ENCODE measurements at places on chromosomes 11 and 22.

- no peak for DNase-seq
These were observed 971 bp downstream of the TUBGCP6 start for GRCh38 chr22:50243685-50244419.

- peak; percentile 55 for DNase-seq
These were observed 17.8 kb upstream of the RAPSN start for GRCh38 chr11:47466701-47467250.

- DNase-seq = no peak
These were observed 4.0 kb downstream of the MICAL2 start for GRCh38 chr11:12114193-12115033.

DNA sequence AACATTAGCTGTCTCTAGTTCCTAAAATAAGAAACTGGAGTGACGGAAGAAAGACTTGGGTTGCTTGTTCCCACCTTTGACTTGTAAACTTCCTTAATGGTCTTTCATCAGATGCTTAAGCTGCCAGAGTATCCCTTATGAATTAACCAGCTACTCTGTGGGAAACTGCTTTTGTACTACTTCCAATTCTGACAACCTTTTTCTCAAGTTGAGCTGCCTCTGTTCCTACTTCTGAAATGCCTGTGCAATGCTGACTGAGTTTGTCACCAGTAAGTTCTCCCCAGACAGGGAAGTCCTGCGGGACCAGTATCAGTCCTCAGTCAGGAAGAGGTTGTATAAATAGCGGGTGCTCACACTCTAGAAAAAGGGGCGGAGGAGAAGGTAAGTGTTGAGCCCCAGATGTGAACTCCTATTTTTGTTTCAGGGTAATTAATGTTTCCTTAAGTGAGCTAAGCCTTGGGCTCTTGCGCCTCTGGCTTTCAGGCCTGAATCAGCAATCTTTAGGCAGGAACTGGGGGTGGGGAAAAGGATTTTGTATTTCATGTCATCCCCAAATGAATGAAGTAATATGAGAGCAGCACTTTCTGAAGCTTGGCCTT is 67.2 kb downstream of the CECR2 start:
- DNase-seq = no peak
